Stimulated activated CD4-positive, alpha-beta T cell treated with anti-CD3 and anti-CD28 coated beads, Interleukin-1b, Interleukin-23, amount 100 ng/mL, for 1 hour (primary cell): ENCODE measurements at places on chromosomes 7 and 10.

GRCh38 chr7:129605960-129606614 lies 5.4 kb upstream of the NRF1 start:
- DNase-seq: no peak

- no peak for DNase-seq
Observed at GRCh38 chr7:122303531-122304318, 825 bp downstream of the FEZF1 start.

- no peak for DNase-seq
Observed at GRCh38 chr7:143936087-143937009, 1.3 kb downstream of the OR2F2 start.

GRCh38 chr10:95429639-95430038 lies 131.5 kb downstream of the SORBS1 start:
- DNase-seq: no peak

DNA sequence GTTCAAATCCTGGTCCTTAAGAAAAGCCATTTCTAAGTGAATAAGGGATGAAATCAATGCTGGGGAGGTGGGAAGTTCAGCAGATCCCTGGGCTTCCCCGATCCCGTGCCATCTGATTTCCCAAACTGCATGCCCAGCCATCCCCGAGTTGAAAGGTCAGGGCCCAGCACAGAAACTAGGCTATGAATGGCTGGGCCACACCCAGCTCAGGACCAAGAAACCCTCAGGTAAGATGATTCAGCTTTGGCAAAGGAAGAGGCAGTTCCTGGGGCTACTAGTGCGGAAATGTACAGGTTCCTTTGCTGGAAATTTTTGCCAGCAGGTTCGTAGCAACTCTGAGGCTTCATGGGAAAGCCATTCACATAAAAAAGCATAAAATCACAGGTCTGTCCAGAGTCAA lies 182.7 kb downstream of the FAM107B start:
- no peak for DNase-seq

DNA sequence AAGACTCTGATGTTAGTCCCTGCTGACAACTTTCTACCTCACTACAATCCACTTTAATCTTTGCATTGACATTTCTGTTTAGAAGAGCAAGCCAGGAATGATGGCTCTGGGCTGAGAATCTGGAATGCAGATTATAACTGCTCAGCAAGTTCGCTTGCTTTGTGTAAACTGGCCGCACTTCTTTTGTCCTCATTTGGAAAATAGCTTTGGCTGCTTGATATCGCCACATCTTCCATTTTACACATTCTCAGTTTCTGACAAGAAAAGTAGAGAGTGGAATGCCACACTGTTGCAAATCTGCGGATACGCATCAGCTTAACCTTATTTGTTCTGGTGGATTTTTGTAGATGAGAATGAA lies 429.8 kb downstream of the KCNMA1 start:
- no peak for DNase-seq

DNA sequence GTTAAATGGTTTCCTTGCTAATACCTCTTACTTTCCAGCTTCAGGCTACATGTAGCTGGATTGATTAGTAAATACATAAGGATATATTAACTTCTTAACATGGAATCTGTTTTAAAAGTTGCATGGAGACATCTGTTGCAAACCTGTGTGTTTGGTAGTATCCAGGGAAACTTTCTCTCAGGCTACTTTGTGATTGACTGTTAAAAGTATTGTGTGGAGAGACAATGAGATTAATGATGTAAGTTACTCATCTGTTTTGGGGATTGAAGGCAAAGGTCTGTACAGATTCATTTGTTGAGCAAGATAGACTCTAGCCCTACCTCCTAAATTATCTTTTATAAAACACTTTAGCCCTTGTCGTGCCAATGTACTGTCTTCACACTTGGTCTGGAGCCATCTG lies 6.6 kb downstream of the CREB5 start:
- no peak for DNase-seq
